DMS53 (cell line): ENCODE measurements at places on chromosomes 12 and 14.

- DNase-seq: peak; percentile 27
Observed at GRCh38 chr14:81222691-81223090, 1.9 kb upstream of the GTF2A1 start.

DNA sequence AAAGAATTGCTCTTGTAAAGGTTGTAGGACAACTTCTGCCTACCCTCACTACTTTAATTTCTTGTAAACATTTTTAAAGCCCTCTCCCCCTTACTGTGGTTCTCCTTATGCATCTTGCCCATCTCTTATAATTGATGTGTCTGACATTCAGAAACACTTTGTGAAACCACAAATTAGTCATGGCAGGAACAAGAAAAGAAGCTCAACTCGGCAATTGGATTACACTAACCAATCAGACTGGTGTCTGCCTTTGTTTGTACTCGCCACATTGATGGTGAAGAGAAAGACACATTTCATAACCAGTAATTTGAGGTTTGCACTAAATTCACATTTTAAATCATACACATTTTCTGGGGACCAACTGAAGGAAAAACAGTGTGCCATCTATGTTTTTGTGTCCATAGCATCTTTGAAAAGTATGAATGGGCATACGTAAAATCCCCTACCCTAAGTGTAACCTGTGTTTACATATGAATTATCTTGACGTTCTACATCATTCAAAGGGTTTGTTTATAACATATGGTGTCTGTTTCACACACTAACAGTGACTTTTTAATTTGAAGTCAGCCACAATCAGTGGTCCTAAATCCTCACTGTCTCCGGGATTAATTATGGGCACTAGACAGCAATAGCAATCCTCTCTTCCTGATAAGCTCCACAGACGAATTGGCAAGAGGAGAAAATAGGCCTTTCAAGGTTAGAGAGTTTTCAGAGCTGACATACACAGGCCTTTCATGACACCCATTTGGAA, 49.9 kb downstream of the OTX2 start:
- DNase-seq: no peak

GRCh38 chr12:54388237-54389133, 4.0 kb upstream of the ZNF385A start:
- DNase-seq: no peak

GRCh38 chr14:97276573-97276972, 479.4 kb downstream of the VRK1 start:
- DNase-seq: no peak

GRCh38 chr14:30389877-30390385, 169.0 kb upstream of the G2E3 start:
- DNase-seq: no peak

DNA sequence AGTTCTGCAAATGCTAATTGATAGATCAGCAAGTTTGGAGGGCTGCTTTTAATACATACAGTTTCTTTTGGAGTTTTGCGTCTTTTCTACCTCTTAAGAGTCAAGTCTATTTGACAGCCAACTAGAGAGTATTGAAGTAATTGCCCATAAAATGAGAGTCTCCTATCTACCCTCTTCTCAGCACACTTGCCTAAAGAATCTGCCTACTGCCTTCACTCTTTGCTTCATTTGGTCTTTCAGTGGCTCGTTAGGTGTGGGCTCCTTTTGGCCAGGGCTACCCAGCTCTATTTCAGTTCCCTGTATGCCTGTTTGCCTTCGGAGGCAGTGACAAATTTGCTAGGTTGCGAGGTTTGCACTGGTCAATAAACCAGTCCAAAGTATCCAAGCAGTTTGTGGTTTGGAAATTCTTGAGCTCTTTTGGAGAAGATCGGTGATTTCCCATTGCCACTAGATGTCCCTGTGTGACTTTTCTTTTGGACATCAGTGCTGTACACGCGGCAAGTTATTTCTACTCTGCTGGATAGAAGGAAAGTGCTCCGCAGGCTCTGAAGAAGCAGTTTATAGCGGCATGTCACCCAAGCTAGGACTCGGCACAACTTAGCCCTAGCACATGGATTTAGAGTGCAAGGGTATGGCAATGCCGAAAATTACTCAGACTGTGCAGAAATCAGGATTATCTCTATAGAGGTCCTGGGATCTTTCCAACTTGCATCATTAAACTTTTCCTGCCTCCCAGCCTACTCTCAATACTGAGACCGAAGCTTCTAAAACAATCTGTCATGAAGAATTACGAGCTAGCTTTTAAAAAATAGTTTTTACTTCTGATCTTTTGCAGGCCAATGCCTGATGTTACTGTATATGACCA, 38.6 kb downstream of the MGST1 start:
- peak; percentile 93 for DNase-seq

- DNase-seq: no peak
Observed at GRCh38 chr14:63933711-63934110, 80.9 kb downstream of the SYNE2 start.

GRCh38 chr14:66464261-66464660, 21.9 kb upstream of the CCDC196 start:
- no peak for DNase-seq

DNA sequence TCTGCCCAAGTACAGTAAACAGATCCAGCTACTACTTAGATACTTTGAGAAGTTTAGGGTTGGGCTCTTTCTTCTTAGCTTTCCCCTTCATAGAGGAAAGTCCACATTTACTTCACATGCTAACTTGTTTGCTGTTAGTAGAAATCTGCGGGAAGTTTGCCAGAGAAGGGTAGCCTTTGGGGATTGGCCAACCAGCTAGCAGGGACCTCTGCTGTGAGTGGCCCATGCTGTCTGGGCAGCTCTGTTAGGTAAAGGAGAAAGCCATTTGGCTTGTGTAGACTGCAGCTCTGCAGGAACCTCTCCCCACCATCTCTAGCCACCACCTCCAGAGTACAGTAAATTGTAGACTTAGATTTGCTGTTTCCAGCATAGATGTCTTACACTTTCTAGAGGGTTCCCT, 193.9 kb downstream of the RGS6 start:
- DNase-seq: no peak

- DNase-seq: no peak
Observed at GRCh38 chr14:100664841-100665510, 61.7 kb upstream of the DLK1 start.

DNA sequence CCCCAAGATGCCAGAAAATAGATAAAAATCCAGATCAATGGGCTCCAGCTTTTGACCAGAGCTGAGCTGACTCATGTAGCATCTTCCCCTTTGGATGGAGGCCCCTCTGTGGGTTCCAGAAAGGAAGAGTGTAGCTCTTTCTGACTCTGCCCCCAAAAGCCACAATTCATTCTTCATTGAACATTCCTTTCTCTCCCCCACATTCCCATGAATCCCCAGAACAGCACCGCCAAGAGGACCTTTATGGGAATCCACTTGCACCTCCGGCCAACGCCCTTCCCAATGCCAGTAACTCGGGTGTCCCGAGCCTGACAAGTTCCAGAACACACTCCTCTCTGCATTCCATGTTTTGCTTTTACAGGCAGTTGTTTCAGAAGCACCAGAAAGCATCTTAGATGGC, 210.6 kb upstream of the DIO3 start:
- no peak for DNase-seq

DNA sequence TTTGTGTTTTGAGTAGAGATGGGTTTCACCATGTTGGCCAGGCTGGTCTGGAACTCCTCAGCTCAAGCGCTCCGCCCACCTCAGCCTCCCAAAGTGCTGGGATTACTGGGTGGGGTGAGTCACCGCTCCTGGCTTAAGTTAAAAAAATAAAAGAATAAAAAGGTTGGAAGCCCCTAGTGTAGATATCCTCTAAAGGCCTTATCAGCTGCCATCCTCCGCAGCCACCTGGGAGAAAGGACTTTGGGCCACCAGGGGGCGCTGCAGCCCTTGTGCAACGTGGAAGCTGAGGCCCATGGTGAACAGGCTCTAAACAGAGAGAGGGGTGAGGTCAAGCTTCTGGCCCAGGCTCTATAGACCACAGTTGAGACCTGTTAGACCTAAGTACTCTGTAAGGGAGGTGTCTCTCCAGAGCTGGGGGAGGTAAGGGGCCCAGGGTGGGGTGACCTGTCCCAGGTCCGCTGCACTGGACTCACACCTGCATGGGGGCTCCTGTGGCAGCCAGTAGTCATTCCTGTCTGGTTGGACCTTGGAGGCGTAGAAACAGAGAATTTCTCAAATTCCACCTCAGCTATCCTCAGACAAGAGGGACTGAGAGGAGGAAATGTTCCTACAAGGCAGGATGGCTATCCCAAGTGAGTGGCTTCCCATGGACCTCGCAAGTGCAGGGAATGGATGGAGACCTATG, 14.0 kb upstream of the RACGAP1 start:
- peak; percentile 89 for DNase-seq

- no peak for DNase-seq
Observed at GRCh38 chr14:50052517-50052916, 63.9 kb downstream of the VCPKMT start.

- no peak for DNase-seq
Observed at GRCh38 chr12:66667906-66668305, 11.0 kb downstream of the GRIP1 start.

- peak; percentile 23 for DNase-seq
Observed at GRCh38 chr14:106846218-106846617, 1319.8 kb downstream of the TMEM121 start.

- no peak for DNase-seq
Observed at GRCh38 chr12:26123482-26123980, 1.3 kb downstream of the BHLHE41 start.

DNA sequence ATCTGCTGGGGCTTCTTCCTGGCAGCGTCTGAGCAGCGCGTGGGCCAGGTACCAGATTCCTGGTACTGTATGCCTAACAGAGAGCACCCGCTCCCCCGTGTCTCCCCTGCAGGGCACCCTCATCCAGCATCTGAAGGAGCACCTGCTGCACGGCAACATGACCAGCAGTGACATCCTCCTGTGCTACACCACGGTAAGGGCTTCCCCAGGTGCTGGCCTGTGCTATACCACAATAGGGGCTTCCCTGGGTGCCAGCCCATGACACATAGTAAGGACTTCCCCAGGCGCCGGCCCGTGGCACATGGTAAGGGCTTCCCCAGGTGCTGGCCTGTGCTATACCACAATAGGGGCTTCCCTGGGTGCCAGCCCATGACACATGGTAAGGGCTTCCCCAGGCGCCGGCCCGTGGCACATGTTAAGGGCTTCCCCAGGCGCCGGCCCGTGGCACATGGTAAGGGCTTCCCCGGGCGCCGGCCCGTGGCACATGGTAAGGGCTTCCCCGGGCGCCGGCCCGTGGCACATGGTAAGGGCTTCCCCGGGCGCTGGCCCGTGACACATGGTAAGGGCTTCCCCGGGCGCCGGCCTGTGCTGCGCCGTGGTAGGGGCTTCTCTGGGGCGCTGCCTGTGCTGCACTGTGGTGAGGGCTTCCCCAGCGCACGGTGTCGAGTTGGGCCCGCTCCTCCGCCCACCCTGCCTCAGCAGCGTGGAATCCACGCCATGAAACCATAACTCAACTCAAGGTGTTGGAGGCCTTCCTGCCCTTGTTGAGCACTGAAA, 49.3 kb downstream of the AACS start:
- DNase-seq: no peak

GRCh38 chr14:31297701-31298344, 90.2 kb upstream of the HECTD1 start:
- DNase-seq: no peak

DNA sequence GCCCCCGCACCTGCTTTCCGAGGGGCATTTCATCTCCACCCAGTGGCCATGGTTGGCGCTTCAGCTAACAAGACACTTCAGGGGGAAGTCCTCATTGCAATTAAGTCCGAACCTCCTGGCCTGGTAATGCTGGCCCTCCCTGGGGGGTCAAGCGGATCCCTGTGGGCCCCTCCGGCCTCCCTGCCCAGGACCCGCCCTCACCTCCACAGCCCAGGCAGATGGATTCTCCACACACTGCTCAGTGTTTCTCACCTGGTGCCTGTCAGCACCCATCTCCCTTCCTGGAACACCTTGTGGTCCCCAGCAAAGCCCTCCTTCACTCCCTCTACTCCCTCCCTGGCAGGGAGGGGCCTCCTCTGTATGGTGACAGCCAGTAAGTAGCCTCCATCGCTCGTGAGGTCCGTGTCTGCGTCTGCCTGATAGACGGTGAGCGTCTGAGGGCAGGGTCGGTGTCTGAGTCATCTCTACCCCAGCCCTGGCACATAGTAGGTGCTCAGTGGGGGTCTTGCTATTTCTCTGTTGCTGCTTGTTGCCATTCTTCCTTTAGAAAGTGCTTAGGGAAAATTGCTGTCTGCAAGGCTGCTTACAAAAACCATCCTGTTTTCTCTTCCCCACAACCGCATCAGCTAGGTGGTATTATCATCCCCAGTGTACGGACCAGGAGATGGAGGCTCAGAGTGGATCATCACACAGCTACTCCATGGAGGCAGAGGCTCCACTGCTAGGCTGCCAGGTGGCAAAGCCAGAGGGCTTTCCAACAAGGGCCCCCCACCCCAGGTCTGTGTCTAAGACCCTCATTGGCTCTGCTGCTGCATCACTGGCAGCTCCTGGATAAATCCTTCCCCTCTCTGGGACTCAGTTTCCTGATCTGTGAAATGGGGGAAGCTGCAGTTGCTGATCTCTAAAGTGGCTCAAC, 39.7 kb upstream of the EML1 start:
- DNase-seq: no peak

DNA sequence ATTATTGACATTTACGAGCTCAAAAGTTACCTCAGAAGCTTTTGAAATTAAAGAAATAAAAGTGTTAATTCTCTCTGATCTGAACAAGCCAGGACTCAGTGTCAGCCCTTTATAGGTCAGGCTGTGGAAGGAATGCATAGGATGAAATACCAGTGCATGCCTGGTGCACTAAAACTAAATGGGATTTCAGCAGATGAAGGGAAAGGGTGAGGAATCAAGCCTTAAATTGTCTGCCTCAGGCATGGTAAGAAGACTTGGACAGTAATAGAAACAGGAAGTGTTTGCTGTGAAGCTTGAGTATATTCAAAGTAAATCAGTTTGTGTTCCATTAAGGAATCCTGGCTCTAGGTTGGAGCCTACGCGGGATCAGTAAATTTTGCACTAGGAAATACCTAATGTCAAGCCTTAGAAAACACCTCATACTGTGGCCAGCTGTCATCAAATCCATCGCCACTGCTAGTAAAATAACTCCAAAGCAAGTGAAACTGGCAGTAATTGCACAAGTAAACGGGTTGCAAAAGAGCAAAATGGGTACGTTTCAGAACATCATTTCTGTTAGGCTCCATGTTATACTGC, 76.3 kb downstream of the PDE3A start:
- no peak for DNase-seq

GRCh38 chr12:111120578-111120977, 200.2 kb upstream of the MYL2 start:
- DNase-seq: no peak

- peak; percentile 27 for DNase-seq
Observed at GRCh38 chr12:98587084-98587483, 6.4 kb upstream of the SLC25A3 start.

- no peak for DNase-seq
Observed at GRCh38 chr14:100678469-100678828, 48.2 kb upstream of the DLK1 start.

- no peak for DNase-seq
Observed at GRCh38 chr12:87768501-87769287, 260.5 kb downstream of the C12orf50 start.

- peak; percentile 49 for DNase-seq
Observed at GRCh38 chr12:46546634-46547273, 174.2 kb upstream of the SLC38A2 start.

DNA sequence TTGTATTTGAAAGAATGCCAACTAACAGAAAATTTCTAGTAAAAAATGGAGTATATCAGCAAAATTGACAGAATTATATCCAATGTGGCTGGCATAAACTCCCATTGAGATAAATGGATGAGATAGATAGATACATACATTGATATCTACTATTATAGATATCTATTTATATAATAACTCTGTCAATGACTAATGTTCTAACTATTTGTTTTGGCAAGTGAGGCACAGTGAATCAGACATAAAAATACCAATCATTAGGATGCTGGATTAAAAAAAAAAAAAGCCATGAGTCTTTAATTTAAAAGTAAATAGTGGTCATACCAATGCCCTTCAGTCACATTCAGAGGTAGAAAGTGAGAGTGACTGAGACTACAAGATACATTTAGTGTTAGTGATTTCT, 33.7 kb upstream of the GLIPR1 start:
- no peak for DNase-seq
